ENCODE measurements at places on chromosomes 2 and 18. TPM values are rescaled to one million over a fixed set of nuclear protein-coding genes. Genes with fewer than 3 reads are reported as not detected.

The PLB1 gene
- 1.8 TPM for total RNA-seq

The INHBB gene
- total RNA-seq = not detected

The NAT8 gene
- total RNA-seq = not detected

The SPDYA gene
- 0.77 TPM for total RNA-seq

DNA sequence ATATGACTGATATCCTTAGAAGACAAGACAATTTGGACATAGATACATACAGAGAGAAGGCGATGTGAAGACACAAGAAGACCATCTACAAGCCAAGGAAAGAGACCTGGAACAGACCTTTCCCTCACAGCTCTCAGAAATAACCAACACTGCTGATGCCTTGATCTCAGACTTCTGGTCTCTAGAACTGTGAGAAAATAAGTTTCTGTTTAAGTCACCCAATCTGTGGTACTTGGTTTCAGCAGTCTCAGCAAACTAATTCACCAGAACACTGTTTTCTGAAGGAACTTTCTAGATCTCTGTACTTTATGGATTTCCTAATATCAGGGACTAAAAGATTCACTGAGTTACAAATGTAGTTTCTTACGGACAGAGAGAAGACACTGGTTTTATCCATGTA is 58.8 kb downstream of the NAB1 start:
- no peaks in the 10 kb centered on the region for H3K36me3 ChIP-seq
- no peak overlapping the region for H3K27ac ChIP-seq
- no peaks in the 10 kb centered on the region for H3K4me1 ChIP-seq
- no peak overlapping the region for H3K4me3 ChIP-seq
- peaks cover 5% of the 10 kb centered on the region for H3K27me3 ChIP-seq
- DNase-seq = no peak

DNA sequence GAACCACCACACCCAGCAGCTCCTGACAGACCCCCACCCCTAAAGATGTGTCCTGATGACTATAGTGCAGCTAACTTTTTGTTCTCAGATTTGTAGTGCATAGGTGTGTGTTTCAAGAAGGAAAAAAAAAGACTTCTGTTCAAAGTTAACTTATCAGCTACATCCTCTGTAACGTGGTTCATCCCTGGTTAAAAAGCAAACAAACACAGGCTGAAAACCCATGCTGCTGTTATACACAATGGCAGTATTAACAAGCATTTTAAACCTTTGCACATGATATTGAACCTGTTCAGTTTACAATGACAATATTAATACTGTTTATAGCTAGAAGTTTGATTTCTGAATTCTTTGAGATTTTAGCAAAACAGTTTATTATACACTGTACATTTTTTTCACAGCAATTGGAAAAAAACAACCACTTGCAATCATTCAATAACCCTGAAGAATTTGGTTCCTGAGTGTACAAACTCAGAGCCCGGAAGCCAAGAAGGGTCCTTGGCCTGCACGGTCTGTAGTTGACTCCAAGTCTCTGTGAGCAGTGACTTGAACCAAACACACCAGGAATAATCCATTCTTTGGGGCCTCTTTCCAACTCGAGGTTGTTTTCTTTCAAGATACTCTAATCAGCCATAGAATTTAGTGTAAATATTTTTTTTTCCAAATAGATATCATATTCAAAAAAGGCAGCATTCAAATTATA is 153.2 kb upstream of the MAPRE2 start:
- no peak overlapping the region for H3K27ac ChIP-seq
- no peaks in the 10 kb centered on the region for H3K36me3 ChIP-seq
- DNase-seq = no peak
- H3K4me3 ChIP-seq = no peak overlapping the region

- peak overlapping the region; percentile 87 for H3K4me3 ChIP-seq
- no peaks in the 10 kb centered on the region for H3K27me3 ChIP-seq
- no peaks in the 10 kb centered on the region for H3K36me3 ChIP-seq
Observed at GRCh38 chr2:231960810-231961348, 634 bp upstream of the DIS3L2 start.

DNA sequence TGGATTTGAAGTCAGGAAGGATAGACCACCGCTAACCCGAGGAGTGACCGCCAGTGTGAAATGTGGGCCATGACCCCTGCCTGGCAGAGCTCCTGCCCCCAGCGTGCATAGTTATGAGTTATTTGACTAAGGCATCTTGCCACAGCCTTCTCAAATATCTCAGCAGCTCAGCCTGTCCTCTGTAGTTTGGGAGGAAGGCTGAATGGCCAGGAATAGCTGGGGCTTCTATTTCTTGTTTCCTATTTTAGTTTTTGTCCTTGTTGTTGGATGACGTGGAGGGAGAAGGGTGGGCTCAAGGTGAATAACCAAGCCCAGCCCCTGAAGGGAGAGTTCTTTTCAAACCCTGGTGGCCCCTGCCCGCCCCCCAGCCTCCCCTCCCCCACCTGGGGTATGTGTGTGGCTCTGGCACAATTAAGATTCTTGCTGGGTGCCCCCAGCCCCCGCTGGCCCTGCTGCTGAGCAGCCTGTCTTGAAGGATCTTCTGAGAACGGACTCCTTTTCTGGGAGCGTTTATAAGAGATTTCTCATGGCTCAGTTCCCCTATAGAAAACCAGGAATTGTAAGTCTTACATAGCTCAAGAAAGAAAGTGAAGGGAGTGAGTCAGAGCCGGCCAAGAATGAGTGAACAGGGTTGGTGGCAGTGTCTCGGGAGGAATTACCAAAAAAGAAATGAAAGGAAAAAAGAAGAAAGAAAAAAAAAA is 157.4 kb downstream of the GLI2 start:
- no peaks in the 10 kb centered on the region for H3K4me1 ChIP-seq
- H3K27me3 ChIP-seq = no peaks in the 10 kb centered on the region
- no peak overlapping the region for H3K27ac ChIP-seq
- no peak overlapping the region for H3K4me3 ChIP-seq

GRCh38 chr2:235505181-235505741 is 11.4 kb downstream of the AGAP1 start:
- no peaks in the 10 kb centered on the region for H3K36me3 ChIP-seq
- H3K27ac ChIP-seq = no peak overlapping the region
- no peaks in the 10 kb centered on the region for H3K27me3 ChIP-seq
- H3K4me1 ChIP-seq = peaks cover 14% of the 10 kb centered on the region
- no peak overlapping the region for H3K4me3 ChIP-seq

All from fibroblast of lung (primary cell).